ENCODE measurements at places on chromosomes 7 and 10.

- DNase-seq = no peak
These were observed 81.5 kb downstream of the DNAH11 start for GRCh38 chr7:21624320-21624719.

GRCh38 chr10:130962240-130963051 lies 349.1 kb downstream of the TCERG1L start:
- no peak for DNase-seq

GRCh38 chr7:20122073-20122472 lies 95.1 kb downstream of the MACC1 start:
- no peak for DNase-seq

DNA sequence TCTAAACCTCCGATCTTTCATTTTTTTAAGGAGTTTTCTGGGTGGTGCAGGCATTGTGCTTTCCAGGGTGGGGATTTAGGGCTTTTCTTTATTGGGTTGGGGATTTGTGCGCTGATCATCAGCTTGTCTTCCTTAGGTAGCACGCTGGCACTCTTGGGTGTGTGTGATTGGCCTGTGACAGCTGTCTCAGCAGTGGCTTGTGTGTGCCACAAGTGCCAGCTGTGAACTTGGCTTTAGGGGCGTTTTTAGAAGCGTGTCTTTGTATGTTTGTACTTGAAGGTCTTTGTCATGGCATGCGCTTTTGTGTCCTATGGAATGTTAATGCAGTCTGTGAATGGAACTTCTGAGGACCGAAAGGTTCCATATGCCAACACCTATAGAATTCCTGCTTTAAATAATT lies 788 bp downstream of the AKAP9 start:
- peak; percentile 21 for DNase-seq
